Naive thymus-derived CD4-positive, alpha-beta T cell (primary cell): ENCODE measurements at places on chromosomes 2 and 18. TPM values are rescaled to one million over a fixed set of nuclear protein-coding genes. Genes with fewer than 3 reads are reported as not detected.

GRCh38 chr18:24006712-24007313 lies 7.7 kb upstream of the TTC39C start:
- no peak for DNase-seq

DNA sequence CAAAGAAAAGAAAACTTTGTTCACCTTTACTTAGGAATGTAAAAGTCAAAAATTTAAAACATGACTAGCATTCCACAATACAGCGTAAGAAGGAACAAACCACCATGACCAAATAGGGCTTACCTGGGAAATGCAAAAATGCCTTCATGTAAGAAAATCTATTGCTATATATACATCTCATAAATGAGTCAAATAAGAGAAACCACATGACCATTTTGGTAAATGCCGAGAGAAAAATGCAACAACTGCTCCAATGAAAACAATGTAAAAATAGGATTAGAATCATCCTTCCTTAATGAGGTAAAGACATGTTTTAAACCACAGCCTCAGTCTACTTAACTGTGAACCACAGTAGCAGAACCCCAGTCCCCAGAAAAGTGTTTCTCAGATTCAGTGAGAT lies 49.4 kb downstream of the TGOLN2 start:
- no peak for DNase-seq

GRCh38 chr18:31486165-31486564 lies 11.8 kb upstream of the DSG2 start:
- DNase-seq: no peak

UNC80 gene
- not detected for polyA plus RNA-seq

DNA sequence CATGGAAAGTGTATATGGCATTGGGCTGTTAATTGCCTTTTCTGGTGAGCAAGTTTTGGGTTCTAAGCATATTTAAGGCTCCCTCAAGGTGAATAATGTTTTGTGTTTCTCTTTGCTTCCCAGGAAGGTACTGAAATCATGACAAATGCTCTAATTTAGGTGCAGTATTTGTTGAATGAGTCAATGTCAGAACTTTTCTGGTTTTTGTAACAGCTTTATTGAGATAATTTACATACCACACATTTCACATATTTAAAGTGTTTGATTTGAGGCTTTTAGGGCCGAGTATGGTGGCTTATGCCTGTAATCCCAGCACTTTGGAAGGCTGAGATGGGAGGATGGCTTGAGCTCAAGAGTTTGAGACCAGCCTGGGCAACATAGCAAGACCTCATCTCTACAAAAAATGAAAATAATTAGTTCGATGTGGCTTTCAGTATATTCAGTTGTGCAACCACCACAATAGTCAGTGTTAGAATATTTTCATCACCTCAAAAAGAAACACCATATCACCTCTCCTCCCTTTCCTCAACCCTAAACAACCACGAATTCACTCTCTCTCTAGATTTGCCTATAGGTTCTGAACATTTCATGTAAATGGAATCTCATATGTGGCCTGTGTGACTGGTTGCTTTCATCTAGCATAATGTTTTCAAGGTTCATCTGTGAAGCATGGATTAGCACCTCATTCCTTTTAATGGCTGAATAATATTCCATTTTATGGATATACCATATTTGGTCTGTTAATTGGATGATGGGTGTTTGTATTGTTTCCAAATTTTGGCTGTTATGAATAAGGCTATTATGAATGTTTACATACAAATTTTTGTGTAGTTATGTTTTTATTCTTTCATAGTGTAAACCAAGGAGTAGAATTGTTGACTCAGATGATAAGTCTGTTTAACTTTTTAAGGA lies 54.9 kb downstream of the MGAT5 start:
- DNase-seq: no peak

- DNase-seq: no peak
Observed at GRCh38 chr2:43251171-43251731, 24.8 kb upstream of the ZFP36L2 start.

GRCh38 chr2:105790461-105791149 lies 45.9 kb downstream of the NCK2 start:
- no peak for DNase-seq

DNA sequence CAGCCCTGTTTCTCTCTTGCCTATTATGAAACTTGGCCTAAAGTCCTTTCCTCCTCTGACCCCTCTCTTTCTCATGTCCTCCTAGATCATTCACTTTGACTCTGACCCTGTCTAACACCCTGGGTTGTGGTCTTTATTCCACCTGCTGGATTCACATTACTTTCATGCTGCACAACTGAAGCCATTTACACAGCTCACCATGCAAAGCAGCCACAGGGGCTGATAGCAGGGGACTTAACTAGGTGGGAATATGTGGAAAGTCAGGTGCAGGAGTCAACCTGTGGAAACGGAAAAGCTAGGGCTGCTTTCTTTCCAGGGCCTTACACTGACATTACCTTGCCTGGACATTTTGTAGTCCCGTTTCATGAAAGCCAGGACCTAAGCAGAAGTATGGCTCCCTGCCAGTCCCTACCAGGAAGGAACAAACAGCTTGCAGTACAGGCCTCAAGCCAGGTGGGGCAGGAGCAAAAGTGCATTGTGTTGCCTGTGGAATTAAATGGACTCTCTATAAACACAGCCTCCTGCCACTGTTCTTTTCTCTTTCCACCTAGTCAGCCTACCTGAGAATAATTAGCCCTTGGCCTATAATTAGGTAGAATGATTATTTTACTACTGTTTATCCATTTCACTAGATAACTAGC lies 11.8 kb downstream of the MAPRE3 start:
- DNase-seq: peak; percentile 8

DNA sequence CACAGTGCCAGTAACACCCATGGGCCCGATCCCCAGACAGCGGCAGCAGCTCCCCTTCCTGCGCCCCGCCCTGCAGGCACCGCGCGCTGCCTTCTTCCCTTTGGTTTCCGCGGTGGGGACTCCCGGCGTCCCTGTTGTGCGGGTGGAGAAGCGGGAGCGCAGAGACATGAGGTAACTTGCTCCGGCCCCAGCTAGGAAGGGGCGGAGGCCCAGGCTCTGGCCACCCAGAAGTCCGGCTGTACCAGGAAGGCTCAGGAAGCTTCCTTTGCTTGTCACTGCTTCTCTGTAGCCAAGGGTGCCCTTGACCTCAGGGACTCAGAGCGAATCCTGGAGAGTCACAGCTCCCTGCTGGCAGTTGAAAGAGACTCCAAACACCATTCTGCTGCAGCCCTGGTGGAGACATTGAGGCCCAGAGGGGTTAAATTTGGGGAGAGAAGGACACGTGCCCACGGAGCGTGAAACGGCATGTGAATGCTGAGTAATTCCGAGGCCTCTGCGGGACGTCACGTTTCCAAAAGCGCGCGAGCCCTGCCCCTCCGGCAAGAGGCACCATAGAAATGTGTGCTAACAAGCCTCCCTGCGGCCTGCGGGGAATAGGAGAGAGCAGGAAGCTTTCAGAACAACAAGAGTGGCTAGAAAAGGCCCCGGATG lies 6.7 kb upstream of the ADCY3 start:
- no peak for DNase-seq

PTPRN gene
- polyA plus RNA-seq: not detected

SLC30A3 gene
- polyA plus RNA-seq: not detected

DNA sequence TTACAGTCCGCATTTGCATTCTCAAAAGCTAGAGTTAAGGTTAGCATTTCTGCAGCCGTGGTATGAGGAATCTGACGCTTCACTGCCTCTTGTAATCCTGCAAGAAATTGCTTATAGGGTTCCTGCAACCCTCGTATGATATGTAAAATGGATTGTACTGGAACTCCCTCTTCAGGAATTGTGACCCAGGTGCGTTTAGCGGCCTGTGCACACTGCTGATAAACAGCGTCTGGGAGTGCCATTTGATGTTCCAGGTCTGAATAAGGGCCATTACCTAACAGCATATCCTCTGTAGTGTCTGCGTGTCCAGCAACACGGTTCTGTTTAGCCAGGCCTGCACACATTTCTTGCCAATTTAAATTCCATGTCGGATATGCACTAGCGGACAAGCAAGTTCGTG lies 42.5 kb downstream of the CXCR4 start:
- no peak for DNase-seq

GRCh38 chr18:61575419-61575818 lies 242.2 kb downstream of the CDH20 start:
- DNase-seq: no peak

GRCh38 chr2:238105506-238106338 lies 5.6 kb downstream of the ESPNL start:
- no peak for DNase-seq

INO80B gene
- polyA plus RNA-seq: 11.6 TPM

DNA sequence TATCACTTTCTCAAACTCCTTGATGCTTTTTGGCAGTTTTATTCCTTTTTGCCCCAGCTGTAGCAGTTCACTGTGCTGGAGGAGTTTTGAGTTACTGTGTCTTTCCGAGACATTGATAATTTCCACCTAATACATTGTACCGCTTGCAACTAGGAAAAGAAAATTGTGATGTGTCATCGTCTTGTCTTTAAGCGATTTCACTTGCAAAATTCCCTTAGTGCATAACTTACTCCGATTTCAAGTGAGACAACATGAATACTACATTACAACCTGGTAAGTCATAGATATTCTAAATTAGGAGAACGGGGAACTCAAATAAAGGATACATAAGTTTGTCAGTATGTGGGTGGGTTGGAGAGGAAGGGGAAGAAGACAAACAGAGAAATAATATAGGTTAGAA lies 340.5 kb upstream of the KYNU start:
- no peak for DNase-seq

- DNase-seq: no peak
Observed at GRCh38 chr2:104337869-104338268, 516.0 kb upstream of the POU3F3 start.

GRCh38 chr2:120859128-120859527 lies 123.5 kb downstream of the GLI2 start:
- DNase-seq: no peak

DNA sequence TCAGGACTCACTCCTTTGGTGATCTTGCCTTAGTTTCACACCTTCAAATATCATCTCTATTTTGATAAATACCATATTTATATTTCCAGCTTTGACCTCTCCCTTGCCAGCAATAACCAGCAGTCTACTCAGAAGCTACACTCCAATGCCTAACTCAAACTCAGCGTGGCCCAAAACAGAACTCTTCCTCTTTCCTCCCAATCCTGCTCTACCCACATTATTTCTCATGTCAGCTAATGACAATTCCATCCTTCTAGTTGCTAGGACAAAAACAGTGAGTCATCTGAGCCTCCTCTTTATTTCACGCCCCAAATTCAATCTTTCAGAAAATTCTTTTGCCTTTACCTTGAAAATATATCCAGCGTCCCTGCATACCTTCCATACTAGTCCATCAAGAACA lies 23.5 kb downstream of the CYRIA start:
- no peak for DNase-seq

DNA sequence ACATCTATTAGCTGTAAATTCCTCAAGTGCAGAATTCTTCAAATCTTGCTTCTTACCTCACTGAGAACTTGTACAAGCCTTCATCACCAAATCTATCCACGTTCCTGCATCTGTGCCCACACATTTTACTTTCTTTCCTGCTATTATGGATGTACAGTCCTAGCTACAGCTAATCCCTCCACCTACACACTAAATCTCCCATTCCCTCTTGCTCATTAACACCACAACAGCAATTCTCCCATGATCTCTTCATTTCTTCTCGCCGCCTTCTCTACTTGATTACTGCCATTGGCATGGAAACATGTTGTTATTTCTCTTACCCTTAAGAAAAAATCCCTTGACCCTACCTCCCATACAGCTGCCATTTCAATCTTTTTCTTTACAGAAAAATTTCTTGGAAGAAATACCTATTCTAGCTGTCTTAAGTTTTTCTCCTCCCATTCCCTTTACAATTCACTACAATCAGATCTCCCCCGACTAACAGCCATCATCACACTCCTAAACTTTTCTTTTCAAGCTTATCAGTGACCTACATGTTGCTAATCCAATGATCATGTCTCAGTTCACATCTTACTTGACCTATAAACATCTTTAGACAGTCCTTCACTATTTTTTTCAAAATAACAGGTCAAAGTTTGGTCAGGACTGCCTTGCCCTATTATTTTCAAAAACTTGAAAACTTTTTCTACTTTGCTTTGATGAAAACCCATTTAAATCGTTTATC lies 41.0 kb downstream of the ROCK2 start:
- DNase-seq: no peak

RAB27B gene
- 0.77 TPM for polyA plus RNA-seq

GRCh38 chr2:134927195-134927594 lies 8.6 kb downstream of the CCNT2 start:
- DNase-seq: no peak

RMDN2 gene
- polyA plus RNA-seq: 3.1 TPM

DNA sequence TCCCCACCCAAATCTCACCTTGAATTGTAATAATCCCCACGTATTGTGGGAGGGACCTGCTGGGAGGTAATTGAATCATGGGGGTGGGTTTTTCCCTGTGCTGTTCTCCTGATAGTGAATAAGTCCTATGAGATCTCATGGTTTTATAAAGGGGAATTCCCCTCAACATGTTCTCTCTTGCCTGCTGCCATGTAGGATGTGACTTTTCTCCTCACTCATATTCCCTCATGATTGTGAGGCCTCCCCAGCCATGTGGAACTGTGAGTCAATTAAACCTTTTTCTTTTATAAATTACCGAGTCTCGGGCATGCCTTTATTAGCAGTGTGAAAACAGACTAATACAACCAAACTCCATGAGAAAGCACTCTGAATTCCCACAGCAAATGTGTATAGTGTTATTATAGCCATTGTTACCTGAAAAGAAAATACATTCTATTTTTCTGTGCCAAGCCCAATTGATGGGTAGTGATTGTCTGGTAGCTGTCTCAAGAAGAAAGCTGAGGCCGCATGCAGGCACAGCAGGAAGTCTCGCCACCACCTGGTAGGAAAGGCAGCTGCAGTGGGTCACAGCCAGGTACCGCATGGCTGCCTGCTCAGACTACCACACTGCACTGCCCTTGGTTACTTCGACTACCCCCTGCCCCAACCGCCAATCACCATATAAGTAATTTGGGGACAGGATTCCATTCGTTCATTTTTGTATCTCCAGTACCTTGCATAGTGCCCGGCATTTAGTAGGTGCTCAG lies 10.3 kb upstream of the ZBTB7C start:
- DNase-seq: no peak

DNA sequence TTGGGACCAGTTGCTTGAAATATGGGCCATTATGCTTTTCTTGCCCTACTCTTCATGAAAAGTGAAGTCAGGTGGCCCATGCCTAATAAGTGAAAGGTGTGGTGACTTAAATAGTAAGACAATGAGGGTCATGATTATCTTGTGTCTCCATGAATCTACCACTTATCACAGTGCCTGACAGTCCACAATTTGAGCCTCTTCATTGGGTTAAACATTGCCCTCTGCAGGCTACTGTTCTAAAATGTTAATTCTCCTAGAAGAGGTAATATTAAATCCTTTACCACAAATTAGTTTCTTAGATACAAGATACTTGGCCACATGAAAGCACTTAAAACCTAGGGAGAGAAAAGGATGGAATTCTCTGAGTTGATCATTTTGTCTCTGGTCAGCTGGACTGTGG lies 4.0 kb downstream of the EGR4 start:
- no peak for DNase-seq

GRCh38 chr2:112164876-112165275 lies 26.7 kb downstream of the FBLN7 start:
- no peak for DNase-seq

- peak; percentile 28 for DNase-seq
Observed at GRCh38 chr2:207073801-207074678, 91.7 kb downstream of the KLF7 start.

PUM2 gene
- 19.2 TPM for polyA plus RNA-seq
